Osteocyte (in vitro differentiated cells): ENCODE measurements at places on chromosomes 7 and 10. TPM values are rescaled to one million over a fixed set of nuclear protein-coding genes. Genes with fewer than 3 reads are reported as not detected.

- no peaks in the 10 kb centered on the region for H3K27me3 ChIP-seq
- no peak overlapping the region for H3K4me3 ChIP-seq
- peaks cover 11% of the 10 kb centered on the region for H3K36me3 ChIP-seq
- DNase-seq, result no peak
- peaks cover 27% of the 10 kb centered on the region for H3K4me1 ChIP-seq
- peak overlapping the region; percentile 46 for H3K27ac ChIP-seq
These were observed 332.0 kb upstream of the FZD1 start for GRCh38 chr7:90931986-90932916.

- H3K27me3 ChIP-seq, result peaks cover 7% of the 10 kb centered on the region
- H3K4me1 ChIP-seq, result no peaks in the 10 kb centered on the region
- no peak for DNase-seq
- H3K27ac ChIP-seq, result no peak overlapping the region
These were observed 1127.3 kb upstream of the AUTS2 start for GRCh38 chr7:68470836-68471435.

GRCh38 chr10:6494936-6495592 lies 85.0 kb downstream of the PRKCQ start:
- no peak overlapping the region for H3K27ac ChIP-seq
- H3K36me3 ChIP-seq, result no peaks in the 10 kb centered on the region
- DNase-seq, result peak; percentile 69
- no peak overlapping the region for H3K4me3 ChIP-seq
- peaks cover 3% of the 10 kb centered on the region for H3K27me3 ChIP-seq

DNA sequence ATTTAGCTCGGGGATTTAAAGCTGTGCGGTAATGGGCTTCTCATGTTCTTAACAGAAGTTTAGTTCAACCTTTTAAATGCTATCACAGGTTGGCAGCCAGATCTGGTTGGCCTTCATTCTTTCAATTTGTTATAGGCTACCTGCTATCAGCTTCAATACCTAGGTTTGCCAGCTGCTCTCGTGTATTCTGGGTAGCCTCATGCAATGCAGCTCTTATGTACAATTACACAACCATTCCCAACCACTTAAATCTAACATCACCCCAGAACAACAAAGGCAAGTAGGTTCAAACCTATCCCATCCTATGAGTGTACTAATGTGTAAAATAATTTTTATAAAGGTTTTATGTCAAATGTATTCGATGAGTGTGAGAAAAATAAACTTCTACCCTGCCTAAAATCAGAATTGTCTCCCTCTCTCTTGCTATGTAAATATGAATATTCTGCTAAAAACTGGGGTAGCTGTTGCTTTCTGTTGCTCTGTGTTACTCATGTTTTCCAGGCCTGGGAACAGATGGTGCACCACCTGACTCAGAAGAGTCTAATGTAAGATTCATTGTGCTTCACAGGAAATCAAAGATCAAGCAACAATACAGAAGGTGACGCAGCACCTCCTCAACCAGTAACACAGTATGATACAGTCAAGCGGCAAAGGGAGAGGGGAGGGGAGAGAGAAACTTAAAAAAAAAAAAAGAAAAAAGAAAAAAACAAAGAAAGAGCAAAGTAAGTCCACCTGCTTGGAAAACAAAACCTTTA lies 188.6 kb downstream of the ETV1 start:
- no peaks in the 10 kb centered on the region for H3K27me3 ChIP-seq
- H3K4me3 ChIP-seq, result no peak overlapping the region
- DNase-seq, result no peak
- H3K36me3 ChIP-seq, result no peaks in the 10 kb centered on the region

DNA sequence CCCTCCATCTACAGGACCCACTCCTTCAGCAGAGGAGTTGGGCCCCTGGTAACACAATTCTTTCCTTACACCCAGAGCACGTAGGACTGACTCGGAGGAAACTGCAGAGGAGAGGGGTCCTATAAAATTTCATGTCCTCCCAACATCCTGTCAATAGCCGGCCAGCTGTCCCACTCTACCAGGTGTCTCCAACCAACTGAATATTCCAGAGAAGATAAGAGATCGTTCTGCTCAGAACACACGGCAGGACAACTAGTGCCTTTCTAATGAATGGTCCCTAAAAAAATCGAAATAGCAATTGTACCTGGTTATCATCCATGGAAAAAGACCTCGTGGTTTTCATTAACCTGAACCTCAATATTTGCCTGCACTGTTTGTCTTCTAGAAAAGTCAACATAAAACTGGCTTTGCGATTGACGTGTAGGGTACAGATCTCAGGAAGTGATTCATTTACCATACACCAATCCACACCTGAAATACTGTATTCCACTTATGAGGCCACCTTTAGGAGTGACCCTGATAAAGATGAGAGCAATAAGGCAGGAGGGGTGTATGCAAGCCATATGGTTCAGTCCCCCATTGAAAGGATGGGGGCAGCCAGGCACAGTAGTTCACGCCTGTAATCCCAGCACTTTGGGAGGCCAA lies 111.7 kb downstream of the PARP12 start:
- H3K4me1 ChIP-seq, result peaks cover 2% of the 10 kb centered on the region
- peaks cover 38% of the 10 kb centered on the region for H3K27me3 ChIP-seq
- no peak overlapping the region for H3K27ac ChIP-seq
- H3K4me3 ChIP-seq, result no peak overlapping the region
- no peaks in the 10 kb centered on the region for H3K36me3 ChIP-seq
- no peak for DNase-seq

DNA sequence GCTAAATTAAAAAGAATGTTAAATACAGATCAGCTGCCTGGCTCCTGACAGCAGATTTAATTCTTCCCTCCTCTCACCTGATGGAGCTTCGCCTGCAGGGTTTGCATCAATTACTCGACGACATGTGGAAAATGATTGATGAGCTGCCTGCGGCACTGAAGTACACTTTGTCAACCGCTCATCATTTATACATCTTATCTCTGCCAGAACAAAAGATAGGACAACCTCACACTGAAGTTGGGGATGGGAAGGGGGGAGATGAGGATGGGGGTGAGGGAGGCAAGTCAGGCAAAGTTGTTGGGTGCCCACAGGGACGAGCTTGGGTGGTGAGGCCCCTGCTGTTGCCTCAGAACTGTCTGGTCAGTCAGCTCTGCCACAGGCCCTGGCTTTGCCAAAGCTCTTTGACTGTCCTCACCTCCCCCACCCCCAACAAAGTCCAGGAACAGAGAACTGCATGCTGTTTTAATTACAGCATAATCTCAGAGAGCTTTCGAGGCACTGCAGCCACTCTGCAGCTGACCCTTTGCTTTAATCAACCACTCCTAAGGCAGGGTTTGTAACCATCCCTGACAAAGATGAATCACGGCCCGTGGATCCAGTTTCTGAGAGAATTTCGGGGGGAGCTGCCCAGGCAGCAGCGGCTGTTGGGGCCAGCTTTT lies 702.3 kb downstream of the LRMDA start:
- H3K4me3 ChIP-seq, result no peak overlapping the region
- DNase-seq, result no peak
- peaks cover 18% of the 10 kb centered on the region for H3K27me3 ChIP-seq

DNA sequence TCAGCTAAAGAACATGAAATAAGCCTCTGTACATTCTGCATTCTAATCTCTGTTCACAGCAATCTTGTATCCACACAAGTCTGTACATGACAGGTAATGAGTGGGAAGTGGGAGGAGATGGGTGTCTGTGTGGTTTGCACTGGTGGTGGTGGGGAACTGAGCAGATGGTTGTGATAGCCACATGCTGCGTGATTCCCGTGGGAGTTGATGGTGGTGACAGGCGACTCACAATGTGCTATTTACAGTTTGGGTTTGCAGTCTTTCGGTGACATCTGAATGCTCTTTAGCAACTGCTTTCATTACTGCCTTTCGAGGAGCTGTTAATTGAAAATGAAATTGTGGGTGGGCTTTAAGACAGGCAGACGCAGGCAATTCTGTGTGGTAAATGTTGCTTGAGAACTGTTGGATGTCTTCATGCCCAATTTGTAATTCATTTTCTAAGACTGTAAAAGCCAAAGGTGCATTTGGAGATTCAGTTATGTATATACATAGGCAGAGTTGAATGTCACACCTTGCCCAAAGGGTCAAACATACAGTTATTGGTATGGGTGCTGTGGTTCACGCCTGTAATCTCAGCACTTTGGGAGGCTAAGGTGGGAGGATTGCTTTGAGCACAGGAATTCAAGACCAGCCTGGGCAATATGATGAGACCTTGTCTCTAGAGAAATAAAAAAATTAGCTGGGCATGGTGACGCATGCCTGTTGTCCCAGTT lies 308.2 kb downstream of the AUTS2 start:
- no peak for DNase-seq
- no peaks in the 10 kb centered on the region for H3K36me3 ChIP-seq
- no peaks in the 10 kb centered on the region for H3K27me3 ChIP-seq
- no peaks in the 10 kb centered on the region for H3K4me1 ChIP-seq
- no peak overlapping the region for H3K4me3 ChIP-seq

GRCh38 chr7:24737281-24737680 lies 20.0 kb downstream of the GSDME start:
- peak overlapping the region; percentile 66 for H3K27ac ChIP-seq
- H3K4me1 ChIP-seq, result peaks cover 41% of the 10 kb centered on the region
- no peak overlapping the region for H3K4me3 ChIP-seq
- H3K36me3 ChIP-seq, result peaks cover 9% of the 10 kb centered on the region

DNA sequence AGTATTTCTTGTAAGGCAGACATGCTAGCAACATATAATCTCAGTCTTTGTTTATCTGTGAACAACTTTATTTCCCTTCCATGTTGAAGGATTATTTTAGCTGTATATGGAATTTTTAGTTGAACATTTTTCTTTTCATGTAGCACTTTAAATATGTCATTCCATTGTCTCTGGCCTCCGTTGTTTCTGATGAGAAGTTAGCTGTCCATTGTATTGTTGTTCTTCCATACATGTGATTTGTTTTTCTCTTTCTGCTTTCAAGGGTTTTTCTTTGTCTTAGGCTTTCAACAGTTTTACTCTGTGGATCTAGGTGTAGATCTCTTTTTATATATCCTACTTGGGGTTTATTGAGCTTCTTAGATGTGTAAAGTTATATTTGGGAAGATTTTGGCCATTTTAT lies 66.3 kb upstream of the COMTD1 start:
- H3K27me3 ChIP-seq, result no peaks in the 10 kb centered on the region
- no peak overlapping the region for H3K4me3 ChIP-seq
- H3K36me3 ChIP-seq, result no peaks in the 10 kb centered on the region
- peaks cover 15% of the 10 kb centered on the region for H3K4me1 ChIP-seq

- no peaks in the 10 kb centered on the region for H3K27me3 ChIP-seq
- H3K27ac ChIP-seq, result no peak overlapping the region
- H3K36me3 ChIP-seq, result no peaks in the 10 kb centered on the region
- H3K4me1 ChIP-seq, result no peaks in the 10 kb centered on the region
- no peak for DNase-seq
These were observed 233.5 kb upstream of the KIAA1217 start for GRCh38 chr10:23975431-23975830.

PARP12 gene
- 26.9 and 27.5 TPM in 2 replicates for total RNA-seq

HOXA11 gene
- not detected in 2 replicates for total RNA-seq

FAM149B1 gene
- 21.4 TPM in 2 replicates for total RNA-seq

NYAP1 gene
- total RNA-seq, result 0.89 and 0.99 TPM in 2 replicates

CXCL12 gene
- total RNA-seq, result 153 and 169 TPM in 2 replicates

TUBB8 gene
- not detected in 2 replicates for total RNA-seq
